Esophagus squamous epithelium (tissue), 5 donors: ENCODE measurements at places on chromosomes 2 and 18.

DNA sequence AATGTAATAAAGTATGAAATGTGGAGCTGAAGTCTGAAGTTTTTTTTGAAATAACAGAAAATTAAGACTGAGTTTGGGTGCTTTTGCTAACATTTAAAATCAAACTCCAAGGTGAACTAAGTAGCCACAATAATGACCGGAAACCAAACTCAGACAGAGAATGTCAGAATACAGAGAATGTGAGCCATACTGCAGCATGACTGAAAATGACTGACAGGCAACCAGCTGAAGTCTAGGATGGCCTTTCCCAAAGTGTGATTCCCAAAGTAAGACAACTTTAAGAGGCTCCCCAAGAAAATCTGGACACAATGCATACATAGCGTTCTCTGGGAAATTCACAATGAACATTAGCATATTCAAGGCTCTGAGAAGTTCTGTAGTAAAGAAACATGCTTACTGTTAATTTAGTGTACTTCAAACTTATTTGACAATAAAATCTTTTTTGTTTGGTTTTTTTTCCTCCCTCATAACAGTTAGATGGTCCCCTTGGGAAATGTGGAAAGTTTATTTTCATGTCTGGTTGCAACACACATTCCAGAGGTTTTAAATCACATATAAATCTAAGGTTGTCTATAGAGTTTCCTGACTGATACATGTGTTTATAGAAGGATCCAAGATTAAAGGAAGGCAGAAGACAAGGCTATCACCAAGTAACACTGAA is 28.6 kb downstream of the PLA2R1 start:
- DNase-seq, result no peak

DNA sequence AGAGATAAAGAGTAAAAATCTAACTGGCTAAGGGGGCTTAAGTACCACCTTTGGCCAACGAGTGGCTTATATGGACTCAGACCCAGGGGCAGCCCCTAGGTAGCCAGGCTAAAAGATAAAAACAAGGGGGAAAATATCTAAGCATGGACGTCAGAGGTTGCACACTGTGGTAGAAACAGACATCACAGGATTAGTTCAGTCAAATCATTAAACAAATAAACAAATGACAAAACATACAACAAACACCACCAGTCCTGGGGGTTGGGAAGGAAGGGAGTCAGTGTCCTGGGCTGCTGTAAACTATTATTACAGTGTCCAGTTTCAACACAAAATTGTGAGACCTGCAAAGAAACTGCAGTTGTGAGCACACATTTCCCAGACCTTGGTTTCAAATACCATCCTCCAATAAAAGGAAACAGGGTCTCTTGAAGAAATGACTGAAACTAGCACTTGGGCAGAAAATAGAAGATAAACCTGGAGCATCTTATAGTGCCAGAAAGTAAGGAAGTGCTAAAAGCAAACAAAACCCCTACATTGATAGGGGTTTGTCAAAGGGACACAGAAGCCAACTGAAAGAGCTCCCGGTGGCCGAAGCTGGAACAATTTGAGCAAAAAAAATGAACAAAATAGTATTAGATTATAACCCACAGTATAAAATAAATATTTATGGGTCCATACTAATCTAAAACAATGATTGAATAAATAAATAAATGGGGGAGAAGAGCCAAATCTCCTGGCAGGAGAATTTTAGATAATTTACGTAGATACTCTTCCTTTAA is 154.8 kb upstream of the KLF7 start:
- no peak for DNase-seq

DNA sequence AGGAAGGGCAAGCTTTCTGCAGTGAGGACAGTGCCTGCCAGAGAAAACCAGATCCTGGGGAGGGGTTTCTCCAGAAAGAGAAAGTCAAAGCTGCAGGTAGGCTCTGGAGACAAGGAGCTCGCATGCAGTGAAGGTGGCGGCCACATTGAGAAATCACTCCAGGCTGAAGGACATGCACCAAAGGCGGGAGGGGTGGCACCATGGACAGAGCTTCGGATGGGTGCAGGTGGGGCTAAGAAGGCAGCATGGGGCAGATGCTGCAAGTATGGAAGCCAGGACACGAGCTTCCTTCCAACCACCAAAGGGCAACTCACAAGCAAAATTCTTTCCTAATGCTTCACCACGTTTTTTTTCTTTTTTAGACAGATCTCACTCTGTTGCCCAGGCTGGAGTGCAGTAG is 104.4 kb upstream of the SLC35G4 start:
- no peak for DNase-seq

DNA sequence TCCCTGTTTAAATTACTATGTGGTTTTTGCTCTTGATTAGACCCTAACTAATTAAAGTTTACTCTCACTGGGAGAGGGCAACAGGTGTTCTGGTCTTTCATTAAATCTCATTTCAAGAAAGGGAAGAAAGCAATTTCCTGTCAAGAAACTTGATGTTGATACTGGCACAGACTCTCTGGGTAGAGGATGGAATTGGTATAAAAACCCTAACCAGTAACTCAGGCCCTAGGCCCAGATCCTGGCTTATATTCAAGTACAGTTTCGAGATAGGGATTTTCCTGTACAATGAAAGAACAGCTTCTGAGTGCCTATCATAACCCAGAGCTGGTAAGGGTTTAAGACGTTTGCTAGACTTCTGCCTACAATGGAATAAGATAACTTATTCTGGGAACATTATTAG is 61.6 kb upstream of the ACYP2 start:
- DNase-seq, result no peak

DNA sequence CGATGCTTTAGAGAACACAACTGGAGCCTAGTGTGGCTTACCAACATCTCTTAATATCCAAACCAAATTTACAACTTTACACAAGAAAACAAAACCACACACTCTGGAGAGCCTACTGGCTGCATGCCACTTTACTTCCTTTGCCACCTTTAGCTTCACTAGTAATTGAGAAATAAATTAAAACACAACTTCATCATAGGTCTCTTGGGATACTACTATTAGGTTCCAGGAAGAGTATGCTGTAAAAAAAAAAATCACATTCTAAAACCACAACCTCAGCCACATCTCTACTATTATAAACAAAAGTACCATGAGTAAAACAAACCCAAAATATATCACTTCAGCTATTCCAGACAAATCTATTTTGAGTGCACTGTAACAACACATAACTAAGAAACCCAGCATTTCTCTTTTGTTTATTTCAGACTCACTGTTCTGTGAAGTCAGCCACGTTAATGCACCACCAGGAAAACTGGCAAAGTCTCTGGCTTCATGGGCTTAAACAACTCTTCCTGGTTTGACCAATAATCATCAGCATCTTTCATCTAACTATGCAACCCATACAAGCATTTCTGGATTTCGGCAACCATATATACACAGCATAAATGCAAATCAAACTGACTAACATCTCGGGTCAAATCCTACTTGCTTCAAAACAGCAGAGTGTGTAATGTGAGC is 59.1 kb downstream of the REV1 start:
- DNase-seq, result no peak

GRCh38 chr2:128874608-128875007 is 555.9 kb upstream of the HS6ST1 start:
- DNase-seq, result no peak
